Activated effector memory CD4-positive, alpha-beta T cell treated with Interleukin-2 at 50 U/mL for 16 hours (primary cell): ENCODE measurements at places on chromosomes 11 and 22.

DNA sequence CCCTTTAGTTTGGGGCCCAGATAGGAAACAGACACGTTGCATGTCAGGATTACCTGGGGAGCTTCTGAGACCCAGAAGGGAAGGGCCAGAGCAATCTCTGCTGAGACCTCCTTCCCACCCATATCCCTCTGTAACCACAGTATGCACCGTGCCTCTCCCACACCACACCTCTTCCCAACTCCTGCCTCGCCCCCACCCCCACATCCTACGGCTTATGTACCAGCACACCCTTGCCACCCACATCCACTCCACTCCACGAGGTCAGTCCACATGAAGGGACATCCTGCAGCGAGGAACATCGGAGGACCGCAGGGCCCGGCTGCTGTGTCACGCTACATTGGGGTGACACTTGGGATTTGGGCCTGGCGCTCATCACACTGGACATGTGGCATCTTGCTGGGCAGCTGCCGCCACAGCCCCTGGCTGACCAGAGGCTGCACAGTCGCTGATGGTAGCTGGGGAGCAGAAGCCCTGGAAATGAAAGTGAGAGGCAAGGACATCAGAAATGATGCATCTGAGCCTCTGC lies 118.3 kb upstream of the LMO1 start:
- DNase-seq, result no peak

- no peak for DNase-seq
Measured at GRCh38 chr22:27250886-27251285, 550.7 kb downstream of the MN1 start.

GRCh38 chr11:61543606-61544306 lies 35.2 kb downstream of the LRRC10B start:
- no peak for DNase-seq

- no peak for DNase-seq
Measured at GRCh38 chr11:133955081-133955891, 1.5 kb downstream of the IGSF9B start.
